ENCODE measurements at places on chromosomes 6 and 20.

- DNase-seq = peak; percentile 8
These were observed 391.6 kb downstream of the PLCB1 start for GRCh38 chr20:8523684-8524083.

GRCh38 chr6:34791164-34791700 lies 651 bp upstream of the BLTP3A start:
- peak; percentile 28 for DNase-seq

GRCh38 chr6:14180609-14181008 lies 63.0 kb downstream of the CD83 start:
- DNase-seq = no peak

DNA sequence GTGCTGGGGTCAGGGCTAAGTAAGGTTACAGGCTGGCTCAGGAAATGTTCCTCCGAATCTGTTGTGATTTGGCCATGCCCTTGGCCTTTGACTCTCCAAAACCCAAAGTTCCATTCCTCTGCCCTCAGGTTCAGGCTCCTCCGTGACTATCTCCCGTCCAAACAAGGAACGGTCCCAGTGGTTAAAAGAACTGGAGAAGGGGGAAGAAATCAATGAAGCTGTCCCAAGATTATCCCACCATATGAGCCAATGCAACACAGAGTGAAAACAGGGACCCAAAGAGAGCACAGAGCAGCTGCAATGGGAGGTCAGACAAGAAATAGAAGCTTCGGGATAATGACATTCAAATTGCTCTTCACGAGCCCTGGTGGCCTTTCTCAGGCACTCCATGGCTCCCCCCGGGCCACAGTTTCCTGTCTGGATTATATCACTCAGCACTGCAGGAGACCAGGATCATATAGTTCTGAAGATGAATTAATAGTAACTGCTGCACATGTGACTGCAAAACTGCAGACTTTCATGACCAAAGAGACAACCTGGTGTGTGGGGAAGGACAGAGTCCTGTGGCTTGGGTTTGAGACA lies 211.3 kb downstream of the ZNF217 start:
- no peak for DNase-seq

GRCh38 chr6:170295510-170296422 lies 4.9 kb upstream of the DLL1 start:
- DNase-seq = peak; percentile 32

GRCh38 chr20:62388839-62389600 lies 2.1 kb downstream of the RPS21 start:
- DNase-seq = no peak

DNA sequence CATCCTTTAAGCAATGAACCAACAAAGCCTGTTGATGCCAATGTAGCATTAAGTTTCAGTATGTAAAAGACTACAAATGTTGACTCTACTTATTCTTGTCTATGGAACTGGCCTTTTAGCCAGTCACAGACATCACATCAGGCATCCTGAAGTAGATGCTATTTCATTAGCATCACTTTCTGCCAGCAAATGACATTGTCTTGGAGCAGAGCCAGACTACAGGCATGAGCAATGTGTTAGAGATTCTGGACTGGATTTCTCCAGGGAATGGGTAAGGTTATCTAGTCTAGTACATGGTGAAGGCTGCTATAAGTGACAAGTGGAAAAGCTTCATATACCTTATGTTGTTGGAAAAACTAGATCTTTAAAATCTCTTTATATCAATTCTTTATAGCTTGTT lies 142.9 kb downstream of the ADGRB3 start:
- DNase-seq = no peak

DNA sequence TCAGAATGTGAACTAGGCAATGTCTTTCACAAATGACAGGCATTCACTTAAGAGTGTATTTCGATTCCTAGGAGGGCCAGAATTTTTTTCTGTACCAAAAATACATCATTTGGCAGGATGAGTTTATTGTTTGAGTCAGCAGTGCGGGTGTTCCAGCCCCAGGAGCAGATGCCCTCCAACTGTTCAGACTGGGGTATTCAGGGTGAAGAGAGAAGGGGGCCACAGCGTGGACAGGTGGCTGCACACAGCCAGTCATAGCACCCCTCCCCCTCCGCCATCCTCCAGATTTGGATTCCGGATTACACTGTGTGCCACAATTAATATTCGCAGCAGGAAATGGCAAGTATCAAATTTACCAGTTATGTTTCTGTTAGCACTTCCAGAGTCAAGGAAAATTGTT lies 38.6 kb downstream of the RIPOR2 start:
- DNase-seq = no peak

- no peak for DNase-seq
These were observed 169.7 kb downstream of the ATXN1 start for GRCh38 chr6:16591396-16592222.

DNA sequence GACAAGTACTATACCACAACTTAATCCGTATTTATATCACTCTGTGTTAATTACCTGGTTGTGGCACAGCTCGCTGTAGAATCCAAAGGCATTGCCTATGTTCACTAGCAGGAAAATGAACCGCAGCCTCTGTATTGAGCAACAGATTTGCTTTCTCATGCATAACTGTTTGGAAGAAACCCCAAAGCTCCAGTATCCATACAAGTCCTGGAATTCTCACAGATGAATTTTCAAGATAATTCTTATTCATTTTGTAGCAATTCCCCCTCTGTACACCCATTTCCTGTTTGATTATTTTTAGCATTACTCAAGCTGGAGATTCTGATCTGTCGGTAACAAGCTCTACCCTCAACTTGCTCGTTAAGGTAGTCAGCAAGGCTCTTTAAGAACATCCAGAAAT lies 63.5 kb downstream of the STMND1 start:
- no peak for DNase-seq

DNA sequence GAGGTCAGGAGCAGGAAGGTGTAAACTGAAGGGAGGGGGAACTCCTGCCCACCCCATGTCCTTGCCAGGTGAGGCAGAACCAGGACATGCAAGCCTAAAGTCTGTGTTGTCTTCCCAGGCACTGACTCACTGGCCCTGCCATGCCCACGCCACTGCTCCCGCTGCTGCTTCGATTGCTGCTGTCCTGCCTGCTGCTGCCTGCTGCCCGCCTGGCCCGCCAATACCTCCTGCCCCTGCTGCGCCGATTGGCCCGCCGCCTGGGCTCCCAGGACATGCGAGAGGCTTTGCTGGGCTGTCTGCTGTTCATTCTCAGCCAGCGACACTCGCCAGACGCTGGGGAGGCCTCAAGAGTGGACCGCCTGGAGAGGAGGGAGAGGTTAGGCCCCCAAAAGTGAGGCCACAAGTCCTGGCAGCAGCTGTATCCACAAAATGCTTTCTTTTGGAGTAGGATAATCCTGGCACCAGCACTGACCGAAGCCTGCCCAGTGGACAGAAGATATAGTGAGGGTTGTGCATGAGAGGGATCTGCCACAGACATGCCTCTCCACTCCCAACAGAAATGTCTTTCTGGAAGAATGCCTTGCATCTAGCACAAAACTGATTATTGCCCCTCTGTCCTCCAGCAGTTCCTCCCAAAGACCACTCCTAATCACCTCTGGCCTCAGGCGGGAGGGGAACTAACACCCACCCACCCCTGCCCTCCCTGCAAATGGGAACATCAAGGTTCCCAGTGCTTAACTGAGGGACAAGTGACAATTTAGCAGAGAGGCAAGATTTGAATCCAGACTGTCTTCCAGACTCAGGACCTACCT lies 812 bp downstream of the MYMX start:
- DNase-seq = no peak

GRCh38 chr6:139577124-139577762 lies 202.8 kb upstream of the CITED2 start:
- DNase-seq = no peak

DNA sequence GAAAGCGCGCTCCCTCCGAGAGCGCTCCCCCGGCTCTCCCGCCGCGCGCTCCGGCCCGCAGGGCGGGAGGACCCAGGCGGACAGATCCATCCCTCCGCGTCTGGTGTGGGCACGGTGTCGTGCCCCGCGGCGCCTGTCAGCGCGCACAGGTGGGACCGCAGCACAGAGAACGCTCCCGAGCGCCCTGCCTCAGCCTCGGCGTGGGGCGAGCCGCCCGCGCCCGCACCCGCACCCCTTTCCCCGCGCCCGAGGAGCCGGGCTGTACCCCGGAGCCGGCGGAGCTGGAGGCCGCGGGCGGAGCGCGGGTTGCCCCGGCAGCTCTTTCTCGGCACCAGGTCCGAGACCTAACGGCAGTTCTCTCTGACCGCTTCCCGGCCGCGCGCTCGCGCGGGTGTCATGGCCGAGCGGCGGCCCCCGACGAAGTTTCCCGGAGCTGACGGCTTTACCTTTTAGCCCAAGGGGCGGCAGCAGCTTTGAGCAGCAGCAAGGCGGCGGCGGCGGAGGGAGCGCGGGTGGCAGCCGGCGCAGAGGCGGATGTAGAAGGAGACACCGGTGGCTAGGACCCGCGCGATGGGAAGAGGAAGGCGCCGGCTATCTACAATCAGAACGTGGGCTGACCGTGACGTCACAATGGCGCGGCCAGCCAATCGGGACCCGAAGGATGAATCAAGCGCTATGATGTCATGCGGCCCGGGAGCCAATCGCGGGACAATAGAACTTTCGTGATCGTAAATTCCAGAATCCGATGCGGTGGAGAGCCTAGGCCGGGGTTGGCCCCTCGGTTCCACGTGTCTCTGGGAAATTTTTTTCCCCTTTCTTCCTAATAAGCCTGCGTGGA lies at the start of gene ELOVL5:
TSS of gene ELOVL5 (minus strand) at position 580 of the 838 bp plus-strand sequence. CDS start 53,251 bp downstream, outside the sequence.
- peak; percentile 98 for DNase-seq

DNA sequence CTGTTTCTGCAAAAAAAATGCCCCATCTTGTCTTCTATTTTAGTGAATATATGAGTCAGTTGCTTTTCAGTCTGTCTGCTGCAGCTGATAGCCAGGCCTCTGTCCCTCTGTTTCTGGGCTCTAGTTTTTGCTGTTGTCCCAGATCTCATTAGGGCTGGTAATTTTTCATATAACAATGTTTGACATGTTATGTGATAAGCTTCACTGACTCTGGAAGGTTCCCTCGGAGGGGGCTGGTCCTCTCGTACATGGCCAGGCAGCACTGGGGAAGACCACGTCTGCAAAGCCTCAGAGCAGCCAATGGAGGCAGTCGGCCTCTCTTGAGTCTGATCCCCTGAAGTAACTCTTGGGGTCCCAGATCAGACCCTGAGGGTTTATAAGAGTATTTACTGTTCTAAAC lies 223.8 kb downstream of the THBS2 start:
- no peak for DNase-seq

DNA sequence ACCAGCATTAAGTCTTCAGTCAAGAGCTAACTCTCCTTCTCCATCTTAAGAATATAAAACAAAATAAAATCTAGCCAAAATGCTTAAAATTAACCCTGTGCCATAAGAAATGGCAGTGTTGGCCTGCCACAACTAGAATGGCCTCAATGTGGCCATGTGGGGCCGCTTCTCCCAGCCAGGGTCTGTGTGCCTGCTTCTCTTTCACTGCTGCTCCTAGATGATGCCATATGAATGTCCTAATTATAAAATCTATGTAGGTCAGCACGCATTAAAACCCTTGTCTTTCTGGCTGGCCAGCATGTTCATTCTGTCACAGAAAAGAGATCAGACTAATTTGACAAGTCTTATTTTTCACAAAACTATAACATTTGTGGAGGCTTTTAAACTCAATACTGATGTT lies 102.6 kb downstream of the C6orf118 start:
- DNase-seq = no peak

DNA sequence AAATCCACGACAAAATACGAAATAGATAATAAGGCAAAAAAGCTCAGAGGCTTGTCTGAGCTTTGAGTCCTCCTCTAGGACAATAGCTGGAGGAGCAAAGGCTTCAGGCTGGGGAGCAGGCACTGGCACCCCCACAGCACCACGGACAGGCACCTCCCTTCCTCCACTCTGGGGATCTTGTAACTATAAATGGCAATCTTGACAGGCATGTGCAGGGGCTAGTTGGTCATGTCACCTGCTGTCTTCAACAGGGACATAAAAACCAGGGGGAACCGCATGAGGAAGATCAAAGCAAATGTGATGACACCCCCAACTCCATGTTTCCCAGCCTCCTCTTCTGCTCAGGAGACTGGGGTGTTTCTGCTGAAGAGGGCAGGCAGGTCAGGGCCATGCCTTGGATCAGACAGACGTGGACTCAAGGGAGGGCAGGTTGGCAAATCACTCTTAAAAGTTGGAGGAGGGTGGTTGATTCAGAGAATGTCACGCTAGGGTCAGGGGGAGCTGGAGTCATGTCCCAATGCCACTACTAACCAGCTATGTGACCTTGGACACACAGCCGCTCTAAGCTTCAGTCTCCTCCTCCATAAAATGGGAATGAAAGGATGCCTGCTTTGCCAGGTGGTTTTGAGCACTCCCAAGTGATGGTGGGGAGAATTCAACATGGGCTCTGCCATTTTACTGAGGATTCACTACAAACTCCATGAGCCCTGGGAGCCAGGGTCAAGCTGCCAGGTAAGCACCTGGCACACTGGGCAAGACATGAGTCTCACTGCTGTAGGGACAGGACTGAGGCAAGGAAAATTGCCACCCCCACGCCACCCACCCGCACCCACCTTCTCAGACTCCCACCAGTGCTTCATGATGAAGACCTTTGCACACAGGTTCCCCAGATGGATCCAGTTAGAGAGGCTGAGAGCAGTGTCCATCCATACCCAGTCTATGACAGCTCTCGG lies 48.0 kb downstream of the NPEPL1 start:
- no peak for DNase-seq

- no peak for DNase-seq
These were observed 8.8 kb upstream of the TRIM31 start for GRCh38 chr6:30121446-30122366.

- DNase-seq = no peak
These were observed 77.1 kb downstream of the LMBRD1 start for GRCh38 chr6:69719602-69720193.

DNA sequence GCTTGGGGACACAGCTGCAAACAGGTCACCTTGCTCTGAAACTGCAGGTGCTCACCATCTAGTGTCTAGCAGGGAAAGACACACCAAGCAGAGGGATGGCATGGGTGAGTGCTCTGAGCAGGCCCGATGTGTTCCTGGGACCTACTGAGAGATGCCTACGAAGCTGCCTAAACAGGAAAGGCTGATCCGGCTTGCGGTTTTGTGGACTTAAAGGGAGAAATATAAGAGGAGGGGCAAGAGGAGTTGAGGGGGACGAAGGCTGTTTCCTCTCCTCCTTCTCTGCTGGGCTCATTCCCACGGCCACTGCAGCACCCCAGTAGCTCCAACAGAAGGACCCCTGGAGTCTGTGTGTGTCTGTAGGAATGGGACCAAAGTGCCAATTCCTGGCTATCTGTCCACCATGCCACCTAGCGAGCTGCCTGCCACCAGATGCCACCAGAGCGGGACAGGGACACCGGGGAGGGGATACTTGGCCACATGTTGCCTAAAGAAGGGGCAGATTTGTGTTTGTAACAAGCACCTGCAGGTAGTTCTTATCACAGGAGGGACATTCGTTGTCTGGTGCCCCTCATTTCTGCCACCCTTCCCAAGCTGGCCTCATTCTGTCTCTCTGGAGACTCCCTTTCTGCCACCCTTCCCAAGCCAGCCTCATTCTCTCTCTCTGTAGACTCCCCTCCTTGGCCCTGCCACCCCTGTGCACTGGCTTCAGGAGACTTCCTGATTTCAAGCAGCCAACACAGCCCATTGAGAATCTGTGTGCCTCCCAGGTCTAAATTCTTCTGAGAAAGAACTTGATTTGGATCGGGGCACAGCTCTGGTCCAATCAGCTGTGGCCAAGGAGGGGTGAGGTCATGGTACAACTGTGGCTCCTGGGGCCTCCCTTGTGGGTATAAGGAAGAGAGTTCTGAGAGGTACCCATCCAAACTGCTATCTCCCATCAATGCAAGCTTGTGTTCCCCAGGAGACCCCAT lies 221.8 kb downstream of the ANKRD60 start:
- no peak for DNase-seq

- DNase-seq = no peak
These were observed 654.0 kb downstream of the QKI start for GRCh38 chr6:164068527-164068926.

- no peak for DNase-seq
These were observed 59.4 kb upstream of the FRMD1 start for GRCh38 chr6:168138436-168138835.

GRCh38 chr20:35311409-35311808 lies 19.2 kb upstream of the FAM83C start:
- no peak for DNase-seq

Measured in CD4-positive, alpha-beta T cell treated with Interleukin-1 beta for 1 hour (primary cell).